ENCODE measurements at places on chromosomes 4 and X. TPM values are rescaled to one million over a fixed set of nuclear protein-coding genes. Genes with fewer than 3 reads are reported as not detected.

Gene TMEM255A
- not detected for total RNA-seq

Gene PPP1R3F
- 7.9 TPM for total RNA-seq

Gene OTC
- not detected for total RNA-seq

Gene WDR17
- 1.4 TPM for total RNA-seq

Gene MAOA
- total RNA-seq: 207 TPM

Gene RPS6KA3
- total RNA-seq: 53.1 TPM

Gene STARD8
- total RNA-seq: 7.9 TPM

DNA sequence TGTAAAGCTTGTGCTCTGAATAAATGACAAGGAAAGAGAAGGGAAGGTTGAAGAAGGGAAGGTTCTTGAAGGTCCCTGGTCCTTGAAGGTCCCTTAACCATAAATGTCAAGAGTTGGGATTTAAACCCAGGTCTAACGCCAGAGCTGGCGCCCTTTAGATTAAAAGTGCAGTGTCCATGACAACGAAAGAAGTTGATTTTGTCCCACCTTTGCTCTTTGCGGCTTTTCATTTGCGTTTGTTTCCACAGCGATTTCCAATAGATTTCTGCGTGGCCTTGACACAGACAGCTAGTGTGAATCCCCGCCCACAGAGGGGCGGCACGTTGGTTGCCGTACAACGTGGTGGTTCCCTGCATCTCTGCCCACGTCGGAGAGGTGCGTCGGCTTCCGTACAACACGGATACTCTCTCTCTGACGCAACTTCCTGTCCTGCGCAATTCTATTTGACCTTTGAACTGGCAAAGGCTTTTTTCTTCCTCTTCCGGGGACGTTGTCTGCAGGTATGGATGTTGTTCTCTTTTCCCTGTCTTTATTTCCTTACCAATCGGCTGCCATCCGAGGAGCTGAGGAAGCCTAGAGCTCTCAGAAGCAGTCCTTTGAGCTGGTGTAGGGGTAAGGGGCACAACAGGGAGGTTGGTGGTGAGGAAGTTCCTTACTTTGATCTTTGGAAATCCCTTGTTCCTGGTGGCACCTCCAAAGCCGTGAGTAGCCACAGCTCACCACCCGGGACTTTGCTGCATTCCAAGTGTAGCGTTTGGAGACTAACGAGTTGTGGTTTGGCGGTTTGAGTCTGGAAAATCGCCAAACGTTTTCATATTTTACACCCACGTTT is at the start of gene RPL34:
TSS of gene RPL34 (plus strand) at position 476 of the 832 bp plus-strand sequence. CDS start 1,384 bp downstream, outside the sequence.
- DNase-seq: peak; percentile 95

- no peak for DNase-seq
These were observed 78.1 kb upstream of the DHRSX start for GRCh38 chrX:2578864-2579263.

DNA sequence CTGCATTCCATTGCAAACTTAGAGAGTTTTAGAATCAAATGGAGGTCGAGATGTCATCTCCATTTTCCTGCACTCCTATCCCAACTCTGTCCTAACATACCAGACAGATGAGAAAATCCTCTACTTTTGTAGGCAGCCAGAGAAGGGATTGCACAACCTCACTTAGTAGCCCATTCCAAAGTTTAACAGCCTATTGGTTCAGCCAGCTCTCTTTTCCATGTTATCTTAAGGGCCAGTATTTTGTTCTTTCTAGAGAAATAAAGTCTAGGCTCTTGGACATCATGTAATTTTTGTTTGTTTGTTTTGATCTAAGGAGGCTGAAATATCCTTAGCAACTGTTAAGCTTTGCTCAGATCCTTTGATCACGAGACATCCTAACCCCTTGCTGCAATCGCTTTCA is 173.0 kb downstream of the COX18 start:
- no peak for DNase-seq

GRCh38 chr4:40190019-40190418 is 6.8 kb upstream of the RHOH start:
- DNase-seq: no peak

DNA sequence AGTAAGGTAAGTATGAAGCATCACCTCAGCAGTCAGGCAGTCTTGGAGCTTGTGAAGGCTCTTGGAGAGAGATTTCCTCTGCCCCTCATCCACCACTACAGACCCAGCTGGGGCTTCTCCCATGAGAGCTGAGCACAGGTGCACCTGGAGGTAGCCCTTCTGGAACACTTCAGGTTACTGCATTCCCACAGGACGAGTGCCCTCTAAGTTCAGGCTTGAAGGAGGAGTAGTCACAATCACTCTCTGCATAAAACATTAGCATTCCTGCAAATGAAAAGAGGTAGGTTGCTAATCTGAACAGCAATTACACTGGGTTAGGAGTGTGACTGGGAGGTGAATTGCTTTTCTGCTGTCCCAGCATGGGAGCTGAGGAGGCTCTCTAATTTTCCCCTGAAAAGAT is 308.8 kb downstream of the TEX13C start:
- DNase-seq: no peak

DNA sequence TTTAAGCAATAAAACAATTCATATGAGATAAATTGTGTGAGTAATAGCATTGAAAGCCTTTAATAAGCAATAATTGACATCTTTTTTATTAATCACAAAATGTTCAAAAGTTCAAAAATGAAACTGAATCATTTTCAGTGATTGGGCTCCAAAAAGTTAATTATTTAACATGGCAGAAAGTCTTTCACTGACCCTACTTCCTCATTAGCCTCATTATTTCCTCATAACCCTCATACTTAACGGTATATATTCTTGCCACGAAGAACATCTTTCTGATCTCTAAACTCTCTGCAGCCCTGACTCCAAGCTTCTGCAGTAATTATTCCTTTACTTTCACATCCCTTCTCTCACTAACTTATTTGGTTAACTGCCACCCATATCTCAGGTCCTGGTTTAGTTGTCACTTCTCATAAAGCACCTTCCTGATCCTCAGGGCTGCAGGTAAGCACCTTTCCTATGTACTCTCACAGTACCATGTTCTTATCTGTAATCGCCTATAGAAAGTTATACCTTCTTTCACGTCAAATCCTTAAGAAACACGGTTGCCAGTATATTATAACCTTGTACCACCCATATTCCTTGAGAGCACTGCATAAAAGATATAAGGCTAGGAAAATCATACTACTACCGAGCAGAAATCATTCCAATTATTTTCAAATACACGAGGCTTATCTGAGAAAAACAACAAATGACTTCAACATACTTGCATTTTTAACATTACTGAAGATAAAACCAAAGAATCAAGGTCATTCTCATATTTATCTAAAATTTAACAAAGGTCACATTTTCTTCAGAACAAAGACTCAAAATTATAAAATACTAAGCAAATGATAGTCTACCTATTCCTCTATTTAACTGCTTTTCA is 72.2 kb downstream of the PPP3CA start:
- DNase-seq: no peak

- no peak for DNase-seq
These were observed 41.1 kb upstream of the PDK3 start for GRCh38 chrX:24423960-24424359.

DNA sequence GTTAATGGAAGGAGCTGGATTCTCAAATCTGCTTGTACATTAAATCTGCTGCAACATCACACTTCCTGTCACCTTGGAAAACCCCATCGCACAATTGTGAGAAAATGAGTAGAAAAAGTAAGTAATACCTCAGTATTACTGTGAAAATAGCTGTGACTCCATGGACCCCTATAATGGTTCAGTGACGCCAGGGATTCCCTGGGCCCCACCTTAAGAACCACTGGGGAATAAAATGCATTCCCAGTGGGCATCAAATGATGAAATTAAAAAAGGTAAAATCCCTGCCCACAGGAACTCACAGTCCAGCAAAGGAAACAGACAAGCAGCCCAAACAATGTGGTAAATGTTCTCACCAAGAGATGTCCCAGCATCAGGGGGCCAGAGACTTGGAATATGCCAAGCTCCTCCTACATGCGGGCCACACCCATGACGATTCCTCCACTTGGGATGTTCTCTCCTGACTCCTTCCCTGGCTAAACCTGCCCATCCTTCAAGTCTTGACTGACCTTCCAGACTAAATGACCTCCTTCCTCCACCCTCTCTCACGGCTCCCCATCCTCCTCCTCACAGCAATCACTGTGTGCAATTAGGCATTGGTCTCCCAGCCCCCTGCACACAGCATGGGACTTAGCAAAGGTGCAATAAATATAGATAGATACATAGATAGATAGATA is 2.6 kb downstream of the EVC2 start:
- no peak for DNase-seq

DNA sequence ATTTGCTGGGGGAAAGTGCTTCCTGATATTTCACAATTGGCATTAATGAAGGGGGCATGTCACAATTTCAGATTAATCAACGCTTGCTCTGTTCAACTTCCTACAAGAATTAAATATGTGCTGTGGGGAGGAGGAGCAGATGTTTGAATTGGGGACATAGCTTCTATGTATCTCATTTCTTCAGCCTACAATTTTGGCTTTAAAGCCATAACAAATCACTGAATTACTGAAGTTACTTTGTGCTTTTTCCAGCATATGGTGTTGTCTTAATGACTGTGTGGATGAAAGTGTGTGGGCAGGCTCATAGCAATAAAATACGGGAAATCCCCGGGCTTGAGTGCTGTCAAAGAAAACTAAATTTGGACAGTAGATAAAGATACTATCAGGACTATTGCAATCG is 813 bp downstream of the TLR7 start:
- no peak for DNase-seq

DNA sequence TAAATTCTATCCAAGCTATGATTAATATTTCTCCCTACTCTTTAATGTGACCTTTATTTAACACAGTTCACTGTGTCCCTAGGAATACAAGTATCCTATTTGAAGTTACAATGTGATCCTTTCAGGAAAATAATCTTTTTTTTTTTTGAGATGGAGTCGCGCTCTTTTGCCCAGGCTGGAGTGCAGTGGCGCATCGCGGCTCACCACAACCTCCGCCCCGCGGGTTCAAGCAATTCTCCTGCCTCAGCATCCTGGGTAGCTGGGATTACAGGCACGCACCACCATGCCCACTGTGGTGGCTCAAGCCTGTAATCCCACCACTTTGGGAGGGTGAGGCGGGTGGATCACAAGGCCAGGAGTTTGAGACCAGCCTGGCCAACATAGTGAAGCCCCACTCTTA is 21.9 kb downstream of the TBCK start:
- no peak for DNase-seq

DNA sequence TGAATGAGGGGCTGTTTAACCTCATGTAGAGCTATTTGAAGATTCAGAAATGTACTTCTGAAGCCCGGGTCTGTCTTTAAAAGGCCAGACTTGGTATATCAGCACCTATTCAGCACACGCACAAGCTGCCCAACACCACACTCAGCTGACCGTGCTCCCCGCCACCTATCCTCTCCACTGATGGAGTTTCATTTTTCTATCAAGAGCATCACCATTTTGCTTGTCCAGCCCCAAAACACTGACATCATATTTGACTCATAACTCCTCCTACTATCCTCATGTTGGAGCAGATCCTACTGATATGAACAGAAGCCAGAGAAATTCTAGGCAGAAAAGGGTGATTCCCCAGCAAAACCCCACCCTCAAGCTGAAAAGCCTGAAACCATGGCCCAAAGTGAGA is 100.3 kb downstream of the SORBS2 start:
- DNase-seq: no peak

- DNase-seq: no peak
These were observed 111.9 kb downstream of the DCTD start for GRCh38 chr4:182805321-182805720.

- no peak for DNase-seq
These were observed 26.2 kb upstream of the MXD4 start for GRCh38 chr4:2288051-2288541.

DNA sequence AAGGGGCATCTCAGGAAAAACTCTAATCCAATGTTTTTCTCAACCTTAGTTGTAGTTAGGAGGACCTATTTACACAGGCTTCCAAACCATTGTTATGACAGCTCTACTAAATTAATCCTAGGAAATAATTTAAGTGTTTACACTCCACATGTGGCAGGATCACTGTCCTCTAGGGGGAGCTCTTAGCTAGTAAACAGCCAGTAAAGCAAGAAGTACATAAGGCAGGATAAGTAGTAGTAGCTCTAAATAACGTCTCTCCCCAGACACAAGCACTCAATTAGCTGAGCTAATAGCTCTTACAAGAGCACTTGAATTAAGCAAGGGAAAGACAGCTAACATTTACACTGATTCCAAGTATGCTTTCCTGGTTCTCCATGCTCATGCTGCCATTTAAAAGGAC is 37.3 kb downstream of the NUDT11 start:
- no peak for DNase-seq

GRCh38 chr4:187191676-187192075 is 468.0 kb upstream of the FAT1 start:
- no peak for DNase-seq

DNA sequence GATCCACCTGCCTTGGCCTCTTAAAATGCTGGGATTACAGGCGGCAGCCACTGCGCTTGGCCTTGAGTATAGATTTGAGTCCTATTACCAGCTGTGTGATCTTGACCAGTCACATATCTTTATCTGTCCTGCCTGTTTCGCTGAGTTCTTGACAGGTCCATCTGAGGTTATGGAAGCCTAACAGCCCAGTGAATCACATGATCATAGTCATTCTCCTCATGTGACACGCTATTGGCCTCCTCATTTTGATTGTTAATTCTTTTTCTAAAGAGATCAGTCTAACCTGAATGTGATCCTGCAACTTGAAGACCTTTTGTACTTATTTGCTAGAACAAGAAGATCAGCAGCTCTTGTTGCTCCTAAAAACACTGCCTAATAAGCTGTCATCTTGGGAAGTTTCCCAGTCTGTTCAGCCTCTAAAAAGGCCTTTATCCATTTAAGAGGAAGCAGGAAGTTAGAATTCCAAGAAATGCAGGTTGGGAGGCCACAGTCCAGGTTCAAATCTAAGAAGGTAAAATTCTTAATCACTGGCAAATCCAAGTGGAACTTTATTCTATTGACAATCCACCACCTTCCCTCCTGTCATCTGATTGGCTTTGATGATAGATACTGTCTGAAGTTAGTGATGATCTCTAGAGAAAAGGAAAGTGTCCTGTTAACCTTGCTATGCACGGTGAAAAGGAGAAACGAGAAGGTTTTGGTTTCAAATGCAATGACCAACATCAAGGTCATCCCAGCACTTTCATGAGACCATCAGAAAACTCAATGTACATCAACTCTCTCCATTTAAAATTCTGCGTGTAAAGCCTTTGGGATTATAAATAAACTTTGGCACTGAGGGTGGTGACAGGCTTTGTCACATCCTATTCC is 86.9 kb downstream of the CHRNA9 start:
- DNase-seq: no peak

GRCh38 chr4:46648088-46648744 is 258.3 kb upstream of the GABRA2 start:
- DNase-seq: no peak

GRCh38 chr4:25981749-25982148 is 67.7 kb downstream of the SMIM20 start:
- no peak for DNase-seq
